NCI-H774 (cell line): ENCODE measurements at places on chromosomes 5 and 9.

- DNase-seq: no peak
These were observed 7.2 kb downstream of the SNAPC4 start for GRCh38 chr9:136392538-136393449.

GRCh38 chr5:12013351-12013750 is 109.1 kb upstream of the CTNND2 start:
- DNase-seq: no peak

- DNase-seq: no peak
These were observed 578 bp downstream of the LHX6 start for GRCh38 chr9:122228191-122228567.

DNA sequence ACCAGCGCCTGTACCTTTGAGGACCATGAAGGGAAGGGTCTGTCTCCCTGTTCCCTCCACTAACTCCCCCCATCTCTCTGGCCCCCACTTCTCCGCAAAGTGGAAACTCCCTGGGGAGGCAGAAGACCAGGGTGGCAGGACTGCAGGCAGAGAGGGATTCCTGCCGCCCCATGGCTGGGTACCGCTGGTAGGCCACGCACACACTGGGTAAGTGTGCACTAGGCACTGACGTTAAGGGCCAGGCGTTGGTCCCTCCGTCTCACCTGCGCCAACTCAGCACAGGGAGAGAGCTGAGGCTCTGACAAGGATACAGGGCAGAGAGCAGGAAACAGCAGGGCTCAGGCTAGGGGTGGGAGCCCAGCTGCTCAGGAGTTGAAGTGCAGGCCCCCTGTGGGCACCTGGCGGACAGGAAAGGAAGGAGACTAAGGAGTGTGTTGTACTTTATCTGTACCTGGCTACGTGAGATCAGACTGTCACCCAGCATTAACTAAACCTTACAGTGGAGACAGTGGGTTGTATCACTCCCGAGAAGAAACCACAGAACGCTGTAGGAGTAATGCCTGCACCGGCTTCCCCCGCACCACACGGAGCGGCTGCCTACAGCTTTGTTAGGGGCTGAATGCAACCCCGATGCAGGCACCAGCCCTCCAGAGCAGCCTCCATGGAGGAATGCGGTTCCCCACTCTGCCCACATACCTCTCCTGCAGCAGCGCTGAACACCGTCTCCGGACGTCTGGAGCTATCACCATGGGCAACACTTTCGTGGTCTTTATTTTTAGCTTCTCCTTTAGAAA is 34.2 kb upstream of the CLPTM1L start:
- DNase-seq: no peak

GRCh38 chr9:32278991-32279390 is 105.5 kb upstream of the ACO1 start:
- DNase-seq: no peak

DNA sequence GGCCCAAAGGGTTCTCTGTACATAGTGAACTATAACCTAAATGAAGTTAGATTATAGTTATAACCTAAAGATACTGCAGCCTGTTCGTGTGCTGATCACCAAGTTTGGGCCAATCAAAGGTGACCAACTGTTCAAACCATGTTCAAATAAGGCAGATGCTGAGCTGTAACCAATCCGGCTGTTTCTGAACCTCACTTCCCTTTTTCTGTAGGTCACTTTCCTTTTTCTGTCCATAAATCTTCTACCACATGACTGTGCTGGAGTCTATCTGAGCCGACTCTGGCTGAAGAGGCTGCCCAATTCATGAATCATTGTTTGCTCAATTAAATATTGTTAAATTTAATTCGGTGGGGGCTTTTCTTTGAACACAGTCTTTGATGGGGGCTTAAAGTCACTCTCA is 1920.2 kb downstream of the MAT2B start:
- no peak for DNase-seq

DNA sequence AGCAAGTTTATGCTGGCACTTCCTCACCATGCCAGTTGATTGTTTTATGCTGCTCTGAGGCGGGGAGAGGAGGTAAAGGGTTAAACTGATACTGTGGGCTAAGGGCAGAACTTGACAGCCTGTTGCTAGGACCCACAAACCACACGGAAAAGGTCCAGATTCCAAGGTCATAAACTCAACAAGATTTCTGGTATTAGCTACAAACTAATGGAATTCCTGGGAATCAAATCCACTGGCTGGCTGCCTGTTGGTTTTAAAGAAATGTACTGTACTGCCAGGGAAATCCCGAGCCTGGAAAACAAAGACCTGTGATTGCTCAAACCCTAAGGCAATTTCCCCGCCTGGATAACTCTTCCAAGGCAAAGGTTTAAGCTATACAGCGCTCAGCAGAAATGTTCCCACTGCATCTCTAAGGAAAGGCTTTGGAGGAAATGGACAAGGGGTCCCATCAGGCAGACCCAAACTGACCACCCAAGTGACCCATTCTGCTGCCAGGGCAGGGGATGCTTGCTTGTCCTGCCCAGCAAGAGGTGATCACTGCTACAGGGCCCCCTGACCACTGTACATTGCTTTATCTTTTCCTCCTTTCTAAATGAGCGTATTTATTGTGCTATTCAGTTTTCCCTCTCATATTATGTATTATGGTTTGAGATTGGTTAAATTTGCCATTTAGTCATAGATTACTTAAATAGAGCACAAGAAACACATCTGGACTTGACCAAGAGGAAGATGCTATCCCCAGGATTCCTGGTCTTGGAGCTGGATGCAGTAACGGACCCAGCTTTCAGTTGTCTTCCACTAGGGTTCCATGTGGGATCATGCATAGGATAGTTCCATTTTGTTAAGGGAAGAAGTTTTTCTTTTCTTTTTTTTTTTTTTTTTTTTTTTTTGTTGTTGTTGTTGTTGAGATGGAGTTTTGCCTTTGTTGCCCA is 124.3 kb downstream of the SUSD1 start:
- DNase-seq: no peak

GRCh38 chr5:124459984-124460383 is 286.5 kb downstream of the ZNF608 start:
- DNase-seq: no peak

DNA sequence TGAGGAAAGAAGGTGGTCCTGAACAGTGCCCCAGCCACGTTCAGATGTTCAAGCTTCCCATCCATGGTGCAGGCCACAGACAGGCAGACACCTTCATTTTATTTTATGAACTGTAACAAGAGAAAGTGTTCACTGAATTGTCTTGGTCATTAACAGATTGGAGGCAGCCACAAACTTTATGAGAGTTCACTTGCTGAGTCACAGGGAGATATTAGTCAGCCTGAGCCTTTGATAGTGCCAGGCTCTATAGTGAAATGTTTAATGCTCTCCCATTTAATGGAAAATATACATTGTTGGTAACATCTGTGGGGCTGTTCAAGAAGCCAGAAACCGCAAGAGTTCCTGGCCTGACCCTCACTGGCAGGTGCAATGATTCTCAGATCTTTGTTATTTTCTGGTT is 237.0 kb downstream of the TENT4A start:
- no peak for DNase-seq

- peak; percentile 79 for DNase-seq
These were observed 2.4 kb downstream of the SAPCD2 start for GRCh38 chr9:137067860-137068538.
